ENCODE measurements at places on chromosomes 7 and 10.
A peak's percentile ranks its signal among the peaks of the same experiment; 100 is the strongest.

DNA sequence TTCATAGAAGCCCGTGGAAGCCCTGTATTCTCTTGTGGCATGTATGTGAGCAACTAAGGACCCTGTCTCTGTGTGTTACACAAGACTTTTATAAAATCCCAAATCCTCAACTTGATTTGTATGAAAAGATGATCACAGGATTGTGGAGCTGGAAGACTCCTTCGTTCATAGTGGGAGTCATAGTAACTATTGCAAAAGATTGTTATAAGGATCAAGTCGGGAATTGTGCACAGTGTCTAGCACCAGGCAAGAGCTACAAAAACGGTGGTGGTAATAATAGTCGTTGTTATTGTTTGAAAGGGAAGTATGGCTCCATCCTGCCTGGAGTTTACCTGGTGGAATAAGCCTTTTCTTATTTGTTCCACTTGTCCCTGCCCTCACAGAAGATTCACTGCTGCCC lies 42.8 kb upstream of the MTURN start:
- DNase-seq = no peak

GRCh38 chr7:45000093-45001032 lies at the start of gene CCM2:
CCM2 (plus strand) TSS chr7:45000201; CDS start chr7:45000334, 133 bp downstream.
- DNase-seq = no peak

GRCh38 chr7:150412016-150412415 lies 32.9 kb downstream of the ZNF775 start:
- no peak for DNase-seq

- DNase-seq = no peak
Observed at GRCh38 chr7:39084349-39084748, 106.6 kb downstream of the POU6F2 start.

GRCh38 chr7:28123752-28124151 lies 56.8 kb downstream of the JAZF1 start:
- no peak for DNase-seq

GRCh38 chr10:10056961-10057360 lies 960.7 kb upstream of the CELF2 start:
- no peak for DNase-seq

- no peak for DNase-seq
Observed at GRCh38 chr10:62396864-62397263, 22.7 kb downstream of the ZNF365 start.

GRCh38 chr7:1004018-1004852 lies 21.3 kb downstream of the CYP2W1 start:
- DNase-seq = no peak

DNA sequence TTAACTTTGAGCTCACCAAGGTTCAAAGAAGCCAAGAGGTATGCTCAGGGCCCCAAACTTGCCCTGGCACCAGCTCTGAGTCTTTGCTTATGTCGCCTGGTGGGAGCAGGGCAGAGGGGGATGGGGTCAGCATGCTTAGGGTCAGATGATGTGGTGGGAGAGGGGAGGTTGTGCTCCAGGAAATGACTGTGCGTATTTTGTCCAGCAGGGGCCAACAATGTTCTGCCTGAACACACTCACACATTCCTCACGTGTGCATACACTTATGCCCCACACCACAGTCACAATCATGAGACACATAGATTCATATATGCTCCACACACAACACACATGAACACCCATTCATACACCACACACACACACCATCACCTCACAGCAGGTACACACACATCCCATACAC lies 4.4 kb upstream of the RAMP3 start:
- DNase-seq = no peak

GRCh38 chr7:133108023-133108422 lies 26.1 kb upstream of the CHCHD3 start:
- no peak for DNase-seq

GRCh38 chr7:41588341-41588740 lies 114.5 kb downstream of the INHBA start:
- DNase-seq = no peak

DNA sequence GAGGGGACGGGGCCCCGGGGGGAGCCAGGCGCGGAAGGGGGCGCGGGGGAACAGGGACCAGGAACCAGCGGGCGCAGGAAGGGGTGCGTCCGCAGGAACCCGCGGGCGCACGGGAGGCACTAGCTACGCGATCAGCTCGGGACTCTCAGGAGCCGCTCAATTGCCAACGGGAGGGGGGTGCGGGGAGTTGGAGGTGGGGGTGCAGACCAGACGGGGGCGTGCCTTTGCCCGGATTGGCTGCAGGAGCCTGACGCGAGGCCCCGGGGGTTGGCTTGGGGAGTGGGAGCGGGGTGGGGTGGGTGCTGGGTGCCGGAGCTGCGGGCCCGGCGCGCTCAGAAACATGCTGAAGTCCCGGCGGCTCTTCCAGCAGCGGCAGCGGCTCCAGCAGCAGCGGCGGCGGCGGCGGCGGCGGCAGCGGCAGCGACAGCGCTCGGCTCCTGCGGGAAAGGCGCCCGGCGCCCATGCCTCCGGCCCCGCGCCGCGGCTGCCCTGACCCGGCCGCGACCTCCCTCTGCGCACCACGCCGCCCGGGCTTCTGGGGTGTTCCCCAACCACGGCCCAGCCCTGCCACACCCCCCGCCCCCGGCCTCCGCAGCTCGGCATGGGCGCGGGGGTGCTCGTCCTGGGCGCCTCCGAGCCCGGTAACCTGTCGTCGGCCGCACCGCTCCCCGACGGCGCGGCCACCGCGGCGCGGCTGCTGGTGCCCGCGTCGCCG lies at the start of gene ADRB1:
ADRB1 (plus strand) TSS at position 335 of the 715 bp plus-strand sequence; CDS start at position 602, 267 bp downstream.
- DNase-seq = peak; percentile 9

DNA sequence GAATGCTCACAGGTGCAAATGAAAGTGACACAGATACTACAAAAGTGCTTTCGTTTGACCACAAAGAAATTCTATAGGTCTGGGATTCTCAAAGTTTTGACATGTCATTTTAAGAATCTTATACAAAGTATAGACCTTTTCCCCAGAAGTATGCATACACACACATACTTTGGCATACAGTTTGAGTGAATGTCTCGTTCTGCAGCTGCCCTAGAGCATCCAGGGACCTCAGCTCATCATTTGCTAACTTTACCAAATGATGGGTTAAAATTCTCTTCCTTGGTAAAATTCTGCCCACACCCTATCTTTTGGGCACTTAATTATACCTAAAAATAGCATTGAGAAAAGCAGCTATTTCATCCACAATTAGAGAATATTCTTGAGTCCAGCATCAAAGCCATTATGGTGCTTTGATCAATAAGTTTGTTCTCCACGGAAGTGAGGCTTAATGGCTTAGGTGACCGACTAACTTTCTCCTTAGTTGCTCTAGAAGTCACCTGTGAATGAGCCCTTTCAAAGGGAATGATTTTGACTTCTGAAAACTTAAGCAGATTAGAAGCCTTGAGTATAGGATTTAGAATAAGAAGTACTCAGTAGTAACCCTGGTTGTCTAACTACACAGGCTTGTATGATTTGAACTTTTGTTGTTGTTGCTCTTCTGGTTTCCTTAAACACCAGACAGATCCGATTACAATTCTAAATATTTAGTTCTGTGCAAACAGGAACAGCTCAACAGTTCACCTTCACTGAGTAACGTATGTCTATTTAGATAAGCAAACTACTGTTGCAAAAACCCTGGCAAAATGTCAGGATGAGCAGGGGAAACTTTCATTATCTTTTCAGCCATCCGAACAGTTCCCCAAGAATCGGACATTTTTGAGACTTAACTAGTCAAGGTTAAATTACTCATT lies 70.6 kb downstream of the CNNM2 start:
- DNase-seq = peak; percentile 99

DNA sequence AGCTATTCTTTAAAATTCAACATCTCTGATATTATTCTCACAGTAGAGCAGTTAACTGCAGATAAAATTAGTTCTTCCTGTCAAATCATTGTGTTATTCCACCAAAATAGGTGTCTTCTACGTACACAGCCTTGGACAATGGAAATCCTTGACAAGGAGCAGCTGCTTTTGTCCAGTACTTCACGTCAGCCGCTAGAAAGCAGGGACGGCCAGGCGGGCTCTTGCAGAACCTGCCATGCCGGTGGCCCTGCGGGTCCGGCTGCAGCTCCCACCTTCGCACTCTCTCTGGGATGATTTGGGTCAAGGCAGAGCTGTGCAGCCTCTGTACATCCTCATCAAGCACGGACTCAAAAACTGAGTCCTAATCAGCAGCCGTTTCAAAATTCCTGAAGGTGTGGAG lies 2.2 kb upstream of the FOXI2 start:
- no peak for DNase-seq
